NCI-H1092 treated with DMSO at 0.1 percent for 48 hours (cell line): ENCODE measurements at places on chromosomes 3 and 15.

DNA sequence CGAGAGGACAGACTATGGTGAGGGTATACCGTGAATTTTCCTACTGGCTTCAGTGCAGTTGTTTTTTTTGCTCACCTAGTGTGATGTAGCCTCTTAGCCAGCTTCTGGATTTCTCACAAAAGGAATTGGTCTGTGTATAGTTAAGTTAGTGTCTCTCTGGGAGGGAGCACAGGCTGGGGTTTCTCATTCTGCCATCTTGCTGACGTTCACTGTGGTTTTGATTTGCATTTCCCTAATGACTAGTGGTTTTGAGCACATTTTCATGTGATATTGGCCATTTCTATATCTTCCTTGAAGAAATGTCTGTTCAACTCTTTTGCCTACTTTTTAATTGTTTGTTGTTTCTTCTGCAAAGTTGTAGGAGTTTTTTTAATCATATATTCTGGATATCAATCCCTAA is 2.2 kb upstream of the CD86 start:
- DNase-seq = no peak

- no peak for DNase-seq
Measured at GRCh38 chr15:32106401-32107381, 76.4 kb downstream of the CHRNA7 start.

DNA sequence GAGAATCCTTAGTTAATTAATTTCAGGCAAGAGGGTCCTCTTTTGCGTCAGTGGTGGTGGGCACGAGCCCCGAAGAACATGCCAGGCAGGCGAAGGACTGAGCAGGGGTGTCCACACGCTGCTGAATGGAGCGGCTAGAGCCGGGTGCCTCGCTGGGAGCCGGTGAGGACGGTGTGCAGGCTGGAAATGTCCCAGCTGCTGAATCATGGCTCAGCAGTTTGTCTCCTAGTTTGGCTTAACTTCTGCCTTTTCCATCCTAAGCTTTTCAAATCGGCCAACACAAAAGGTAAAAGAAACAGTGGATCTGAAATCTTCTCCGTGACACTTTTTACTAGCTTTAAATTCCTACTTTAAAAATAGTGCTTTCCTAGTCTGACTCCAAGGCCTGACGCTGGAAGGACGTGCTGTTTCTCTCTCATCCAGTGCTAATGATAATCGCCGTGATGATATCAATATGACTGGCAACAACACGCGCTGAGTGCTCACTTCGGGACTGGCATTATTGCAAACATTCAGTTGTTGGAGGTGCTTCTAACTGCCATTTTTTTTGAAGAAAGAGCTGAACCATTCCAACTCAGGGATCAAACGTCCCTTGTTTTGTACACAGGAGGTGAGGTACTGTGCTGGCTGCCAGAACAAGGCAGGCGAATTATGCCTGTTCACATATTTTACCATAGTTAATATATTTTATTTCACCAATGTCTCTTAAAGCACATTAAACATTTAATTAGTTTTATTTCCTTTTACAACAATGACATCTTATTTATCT is 19.8 kb downstream of the PCSK6 start:
- DNase-seq = no peak

DNA sequence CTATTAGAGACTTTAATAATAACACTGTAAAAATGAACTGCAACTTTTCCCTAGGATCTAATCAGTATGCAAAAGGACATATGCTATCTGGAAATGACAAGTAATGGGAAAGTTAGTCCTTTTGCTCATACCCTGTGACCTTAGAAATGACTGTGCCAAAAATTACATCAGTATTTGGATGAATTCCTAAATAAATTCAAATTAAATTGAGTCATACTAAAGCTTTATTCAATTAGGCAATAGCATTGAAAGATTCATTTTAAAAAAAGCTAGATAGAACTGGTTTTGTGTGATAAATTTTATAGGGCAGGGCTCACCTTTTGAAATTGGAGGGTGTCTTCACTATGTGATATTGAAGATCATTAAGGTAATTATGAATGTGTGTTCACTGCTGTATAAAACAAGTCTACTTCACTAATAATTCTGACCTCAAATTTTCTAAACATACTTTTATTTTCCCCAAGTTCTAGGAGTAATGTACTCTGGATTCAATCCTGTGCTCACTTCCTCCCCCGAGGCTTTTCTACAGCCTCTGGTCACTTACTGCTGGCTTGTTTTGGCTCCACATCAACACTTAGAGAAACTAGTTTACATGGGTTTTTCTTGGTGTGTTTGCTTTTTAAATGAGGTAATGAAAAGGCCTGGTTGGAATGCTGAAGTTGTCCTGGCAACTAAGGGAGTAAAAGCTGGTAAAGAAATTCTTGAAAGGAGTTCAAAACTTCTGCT is 44.4 kb upstream of the SPTSSB start:
- peak; percentile 17 for DNase-seq

DNA sequence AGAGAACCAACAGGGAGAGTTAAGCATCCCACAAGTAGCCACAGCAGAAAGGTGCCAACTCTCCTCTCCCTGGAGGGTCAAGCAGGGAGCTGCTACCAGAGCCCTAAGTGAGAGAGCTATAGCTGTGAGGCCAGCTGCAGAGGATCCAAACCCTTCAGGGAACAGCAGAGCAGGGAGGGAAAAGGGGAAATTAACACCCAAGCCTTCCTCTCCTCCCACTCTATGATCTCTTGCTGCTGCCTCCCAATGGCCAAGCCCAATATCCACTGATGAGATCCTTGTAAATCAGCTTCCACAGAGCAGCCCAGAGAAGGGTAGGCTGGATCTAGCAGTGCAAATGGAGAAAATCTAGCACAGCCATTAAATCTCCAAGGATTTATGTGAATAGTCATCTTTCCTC is 68.2 kb upstream of the THBS1 start:
- no peak for DNase-seq

DNA sequence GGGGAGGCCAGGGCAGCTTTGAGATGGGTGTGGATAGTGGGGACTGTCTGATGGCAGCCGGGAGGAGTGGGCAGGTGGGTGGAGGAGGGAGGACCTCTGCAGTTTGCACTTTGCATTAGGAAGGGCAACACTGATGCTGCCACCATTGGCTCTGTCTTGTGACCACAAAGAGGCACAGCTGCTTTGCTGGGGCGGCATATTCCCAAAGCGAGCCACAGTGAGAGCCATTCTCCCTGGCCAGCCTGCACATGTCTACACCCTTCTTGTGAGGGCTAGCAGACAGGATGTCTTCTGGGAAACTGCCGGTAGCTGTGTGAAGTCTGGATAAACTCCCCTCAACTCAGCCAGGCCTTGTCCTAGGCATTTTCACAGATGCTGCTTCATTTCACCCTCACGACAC is 38.3 kb downstream of the CCNB2 start:
- no peak for DNase-seq

DNA sequence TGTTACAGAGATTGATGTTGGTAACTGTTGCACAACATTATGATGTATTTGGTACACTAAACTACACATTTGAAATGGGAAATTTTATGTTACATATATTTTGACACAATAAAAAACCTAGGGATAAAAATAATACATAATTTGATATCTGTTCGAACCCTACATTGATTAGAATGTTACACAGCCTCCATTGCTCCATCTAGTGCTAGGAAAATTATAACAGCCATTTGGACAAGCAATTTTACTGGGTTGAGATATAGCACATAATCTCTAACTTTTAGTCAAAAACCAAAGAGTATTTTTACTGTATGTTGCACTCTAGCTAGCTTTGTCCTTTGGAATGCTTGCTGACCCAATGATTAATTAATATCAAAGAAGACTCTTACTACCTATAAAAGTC is 108.1 kb downstream of the LSAMP start:
- no peak for DNase-seq

- DNase-seq = no peak
Measured at GRCh38 chr15:58332676-58333400, 99.0 kb upstream of the LIPC start.

DNA sequence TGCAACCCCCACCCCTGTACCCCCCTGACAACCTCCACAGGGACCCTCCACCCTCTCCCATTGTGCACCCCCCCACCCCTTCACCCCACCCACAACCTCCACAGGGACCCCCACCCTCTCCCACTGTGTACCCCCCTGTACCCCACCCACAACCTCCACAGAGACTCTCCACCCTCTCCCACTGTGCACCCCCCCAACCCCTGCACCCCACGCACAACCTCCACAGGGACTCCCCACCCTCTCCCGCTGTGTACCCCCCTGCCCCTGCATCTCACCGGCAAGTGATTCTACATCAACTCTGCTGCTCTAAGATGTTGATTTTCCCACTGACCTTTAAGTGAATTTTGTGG is 51.5 kb upstream of the RPL32 start:
- DNase-seq = no peak

- DNase-seq = peak; percentile 22
Measured at GRCh38 chr3:176055836-176056235, 1141.4 kb downstream of the TBL1XR1 start.

DNA sequence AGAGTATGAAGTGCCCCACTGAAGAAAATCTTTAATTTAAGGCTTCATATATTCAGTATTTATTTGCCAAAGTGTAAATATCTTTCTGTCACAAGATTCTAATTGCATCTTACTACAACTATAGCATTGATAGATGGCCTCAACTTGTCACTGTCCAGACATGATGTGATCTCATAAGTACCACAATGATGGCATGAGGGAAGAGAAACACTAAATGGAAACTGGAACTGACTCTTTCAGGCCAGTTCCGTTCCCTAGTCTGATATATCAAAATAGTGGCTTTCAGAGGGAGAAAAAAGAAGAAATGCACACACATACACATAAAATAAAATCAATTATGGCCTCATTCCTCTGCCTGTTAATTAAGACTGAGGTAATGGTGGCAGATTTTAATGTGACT is 615.7 kb downstream of the TBL1XR1 start:
- DNase-seq = no peak

GRCh38 chr3:137845194-137845593 is 81.1 kb downstream of the SOX14 start:
- no peak for DNase-seq

- no peak for DNase-seq
Measured at GRCh38 chr3:134658555-134658954, 7.7 kb upstream of the KY start.

GRCh38 chr3:53065841-53066480 is 20.1 kb upstream of the SFMBT1 start:
- no peak for DNase-seq

DNA sequence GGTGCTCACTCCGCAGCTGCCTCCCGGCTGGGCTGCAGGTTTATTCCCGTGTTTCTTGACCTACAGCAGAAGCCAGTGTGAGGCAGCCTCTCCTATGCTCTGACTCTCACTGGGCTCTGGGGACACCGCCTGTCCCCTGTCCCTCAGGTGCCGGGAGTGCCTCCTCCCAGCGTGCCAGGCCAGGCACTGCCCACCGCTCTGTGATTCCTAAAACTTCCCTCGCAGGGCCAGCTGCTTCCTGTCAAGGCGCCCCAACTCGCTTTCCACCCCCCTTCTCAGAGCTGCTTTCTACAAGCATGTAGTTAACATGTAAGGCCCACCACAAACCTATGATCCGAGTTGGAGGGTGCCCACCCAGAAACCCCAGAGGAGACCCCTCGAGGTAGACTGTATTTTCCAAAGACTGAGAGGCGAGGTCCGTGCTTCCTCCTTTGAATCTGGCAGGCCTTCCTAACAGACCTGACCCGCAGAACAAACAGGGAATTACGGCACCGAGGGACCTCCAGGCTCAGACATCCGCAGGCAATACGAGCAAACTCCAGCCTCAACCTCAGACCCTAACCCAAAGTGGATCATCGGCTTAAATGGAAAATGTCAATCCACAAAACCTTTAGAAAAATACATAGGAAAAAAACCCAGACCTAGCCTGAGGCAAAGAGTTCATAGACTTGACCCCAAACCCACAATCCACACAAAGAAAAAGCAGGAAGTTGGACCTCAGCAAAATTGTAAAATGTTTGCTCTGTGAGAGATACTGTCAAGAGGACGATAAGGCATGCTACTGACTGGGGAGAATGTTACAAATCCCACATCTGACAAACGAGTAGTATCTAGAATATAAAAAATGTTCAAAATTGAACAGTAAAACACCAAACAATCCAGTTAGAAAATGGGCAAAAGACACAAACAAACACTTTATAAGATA is 121.3 kb upstream of the IQSEC1 start:
- DNase-seq = no peak

DNA sequence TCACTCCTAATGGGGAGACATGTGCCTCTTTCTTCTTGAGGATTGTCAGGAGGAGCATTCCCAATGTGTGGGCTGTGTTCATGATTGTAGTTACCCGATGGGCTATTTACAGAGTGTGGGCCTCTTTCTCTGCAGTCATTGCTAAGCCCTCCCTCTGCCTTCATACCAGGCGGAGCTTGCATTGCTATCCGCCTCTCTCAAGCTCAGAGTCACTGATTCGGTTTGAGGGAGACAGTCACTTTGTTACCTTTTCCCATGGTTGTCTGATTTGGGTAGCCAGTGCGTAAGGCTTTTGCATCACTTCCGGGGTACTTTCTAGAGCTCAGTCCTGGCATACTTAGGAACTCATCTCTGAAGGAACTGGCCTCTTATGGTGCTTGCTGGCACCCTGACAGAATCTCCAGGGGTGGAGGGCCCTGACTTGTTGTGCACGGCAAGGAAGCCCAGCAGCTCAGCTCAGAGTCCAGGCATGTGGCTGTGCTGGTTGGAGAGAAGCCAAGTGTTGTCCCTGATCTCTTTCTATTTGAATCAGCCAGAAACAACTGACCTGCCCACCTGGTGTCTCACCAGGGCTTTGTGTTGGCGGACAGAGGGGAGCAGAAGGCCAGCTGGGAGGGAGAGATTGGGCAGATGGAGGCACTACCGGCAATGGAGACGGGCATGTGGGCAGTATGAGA is 79.8 kb downstream of the EPHB1 start:
- DNase-seq = peak; percentile 5

GRCh38 chr15:33374226-33374914 is 63.6 kb downstream of the RYR3 start:
- DNase-seq = no peak

DNA sequence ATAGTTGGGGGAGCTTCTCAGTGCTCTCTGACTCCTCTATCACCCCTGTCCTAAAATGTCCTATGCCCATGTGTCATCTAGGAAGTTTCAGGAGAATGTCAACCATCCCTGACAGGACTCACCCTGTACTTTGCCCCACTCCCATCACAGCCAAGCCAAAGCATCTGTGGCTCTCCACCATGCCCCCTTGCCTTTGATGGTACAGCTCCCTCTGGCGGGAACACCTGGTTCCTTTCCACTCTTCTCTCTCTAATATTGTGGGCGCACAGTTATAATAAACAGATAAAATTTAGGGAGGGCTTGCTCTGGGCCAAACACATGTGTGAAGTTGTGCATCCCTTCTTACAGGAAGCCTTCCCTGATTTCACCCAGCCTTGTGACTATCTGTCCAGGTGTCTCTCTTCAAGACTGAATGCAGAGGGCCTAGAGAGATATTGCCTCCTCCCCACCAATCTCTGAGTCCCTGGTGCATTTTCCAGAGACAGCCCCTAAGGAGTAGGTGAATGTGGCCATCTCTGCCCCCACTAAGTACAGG is 62.8 kb downstream of the ISG20 start:
- no peak for DNase-seq

GRCh38 chr3:178850450-178851190 is 221.0 kb downstream of the ZMAT3 start:
- no peak for DNase-seq

GRCh38 chr15:90082140-90082715 is 20.0 kb downstream of the IDH2 start:
- no peak for DNase-seq

- DNase-seq = peak; percentile 47
Measured at GRCh38 chr3:41898631-41899030, 63.3 kb downstream of the ULK4 start.
